Right forelimb (tissue), 1 donor: ENCODE measurements at places on chromosomes 6 and 20.

DNA sequence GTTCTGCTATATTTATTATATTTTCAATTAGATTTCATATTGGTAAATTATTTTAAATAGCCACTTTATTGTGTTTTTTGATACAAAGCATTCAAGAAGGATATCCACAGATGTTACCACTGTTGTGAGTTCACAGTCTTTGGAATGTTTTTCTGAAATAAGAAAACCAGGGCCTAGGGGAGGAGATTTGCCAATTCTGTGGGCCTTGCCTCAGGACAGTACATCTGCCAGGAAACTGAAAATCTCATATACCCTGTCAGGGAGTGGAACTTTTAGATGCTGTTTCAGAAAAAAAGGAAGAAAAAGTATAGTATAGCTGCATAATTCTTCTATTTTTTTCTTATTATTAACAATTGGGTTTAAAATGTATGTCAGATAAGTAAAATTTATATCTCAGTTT lies 995.9 kb upstream of the ADGRB3 start:
- DNase-seq, result no peak

DNA sequence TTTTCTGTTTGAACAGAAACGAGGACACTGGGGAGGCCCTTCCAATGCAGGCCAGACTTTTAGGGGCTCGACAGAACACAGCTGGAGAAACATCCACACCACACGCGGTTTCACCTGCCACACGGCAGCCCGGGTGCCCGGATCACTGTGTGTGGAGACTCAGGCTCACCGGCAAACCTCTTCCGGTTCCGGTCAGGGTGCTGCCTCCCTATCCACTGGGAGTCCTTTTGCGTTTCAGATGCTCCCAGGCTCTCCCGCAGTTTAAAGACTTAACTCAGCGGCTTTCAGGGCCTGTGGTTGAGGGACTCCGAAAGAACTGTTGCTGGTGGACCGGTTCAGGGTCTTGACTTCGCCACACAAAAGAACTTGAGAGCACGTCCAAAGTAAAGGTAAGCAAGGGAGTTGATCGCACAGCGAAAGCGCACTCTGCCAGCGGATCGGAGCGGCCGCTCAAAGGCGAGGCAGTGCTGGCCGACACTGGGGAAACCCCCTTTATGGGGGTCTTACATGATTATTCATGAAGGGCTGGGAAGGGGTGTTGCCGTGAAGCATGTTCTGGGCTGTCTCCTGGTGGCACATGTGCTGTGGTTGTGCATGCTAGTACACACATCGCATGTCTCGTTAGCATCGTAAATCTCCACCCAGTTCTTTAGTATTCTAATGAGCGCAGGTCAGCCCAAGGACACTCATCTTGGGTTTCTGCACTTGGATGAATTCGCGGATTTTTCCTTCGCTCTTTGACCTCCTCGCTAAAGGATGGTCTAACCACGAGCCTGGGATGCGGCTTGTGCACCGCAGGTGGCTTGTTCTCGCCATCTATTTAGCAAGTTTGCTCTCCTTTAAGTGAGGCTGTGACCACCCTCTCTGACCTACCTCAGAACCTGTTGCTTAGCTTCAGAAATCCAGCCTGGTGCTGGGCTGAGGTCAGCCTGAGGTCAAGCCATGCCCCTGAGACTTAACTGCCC lies 180.3 kb downstream of the CDH26 start:
- no peak for DNase-seq

DNA sequence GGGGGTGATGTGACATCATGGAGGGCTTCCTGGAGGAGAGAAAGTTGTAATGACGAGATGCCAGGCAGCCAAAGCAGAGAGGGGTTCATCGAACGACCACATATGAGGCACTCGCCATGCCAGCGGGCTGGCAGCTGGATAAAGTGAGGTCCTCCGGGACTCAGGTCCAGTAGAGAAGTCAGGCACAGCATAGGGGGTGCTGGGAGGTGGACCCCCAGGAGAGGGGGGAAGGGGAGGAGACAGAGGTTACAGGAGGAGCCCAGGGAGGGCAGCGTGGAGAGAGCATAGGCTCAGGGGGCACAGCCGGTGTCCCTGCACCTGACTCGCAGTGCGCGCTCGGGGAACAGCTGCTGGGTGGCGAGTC lies 174.7 kb downstream of the BMP7 start:
- no peak for DNase-seq

GRCh38 chr6:46926481-46926880 lies 4.7 kb upstream of the ADGRF5 start:
- no peak for DNase-seq

GRCh38 chr20:408843-409696 lies 971 bp downstream of the RBCK1 start:
- DNase-seq, result no peak

GRCh38 chr6:128981716-128982115 lies 98.8 kb downstream of the LAMA2 start:
- DNase-seq, result no peak

GRCh38 chr6:154649721-154650120 lies 83.5 kb upstream of the SCAF8 start:
- DNase-seq, result no peak

DNA sequence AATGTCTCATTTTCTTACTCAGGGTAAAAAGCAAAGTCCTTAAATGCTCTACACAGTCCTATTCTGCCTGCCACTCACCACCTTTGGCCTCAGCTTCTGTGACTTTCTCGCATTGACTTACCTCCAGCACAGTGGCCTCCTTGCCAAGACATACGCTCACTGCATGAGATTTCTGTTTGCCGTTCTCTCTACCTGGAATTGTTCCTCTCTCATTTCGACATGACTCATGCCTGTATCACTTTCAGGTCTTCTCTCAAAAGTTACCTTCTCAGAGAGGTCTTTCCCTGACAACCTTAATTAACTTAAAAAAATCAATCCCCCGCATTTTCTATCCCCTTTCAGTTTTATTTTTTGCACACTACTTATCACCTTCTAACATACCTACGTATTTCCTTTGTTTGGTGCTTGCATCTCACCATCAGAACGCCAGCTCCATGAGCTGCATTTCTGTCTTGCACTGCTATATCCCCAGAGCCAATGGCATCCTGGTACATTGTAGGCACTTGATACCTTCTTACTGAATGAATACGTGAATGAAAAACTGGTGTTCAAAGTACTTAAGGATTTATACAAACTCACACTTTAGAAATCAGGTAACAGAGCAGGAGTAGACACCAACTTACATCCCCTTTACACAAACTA lies 24.5 kb downstream of the TENT5A start:
- DNase-seq, result no peak

DNA sequence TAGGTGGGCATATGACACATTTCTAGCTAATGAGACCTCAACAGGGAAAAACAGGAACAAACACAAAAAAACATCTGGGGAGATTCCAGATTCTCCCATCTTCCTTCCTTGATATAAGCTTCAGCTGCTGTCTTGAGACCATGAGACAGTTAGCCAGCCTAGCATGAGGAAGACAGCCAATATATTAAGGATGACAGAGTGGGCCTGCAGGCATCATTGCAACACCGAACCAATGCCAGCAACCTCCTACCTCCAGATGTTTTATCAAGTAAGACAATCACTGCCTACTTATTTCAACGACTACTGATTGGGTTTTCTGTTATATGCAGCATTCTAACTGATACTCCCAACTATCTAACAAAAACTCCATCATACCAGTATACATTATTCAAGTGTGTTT lies 119.0 kb downstream of the ISM1 start:
- no peak for DNase-seq

- DNase-seq, result no peak
Measured at GRCh38 chr6:43798688-43799444, 28.9 kb downstream of the VEGFA start.

- DNase-seq, result no peak
Measured at GRCh38 chr6:57310817-57311157, 6.6 kb upstream of the PRIM2 start.

- no peak for DNase-seq
Measured at GRCh38 chr6:87968435-87969278, 79.0 kb upstream of the SPACA1 start.
